ENCODE measurements at places on chromosomes 13 and 19.
A peak's percentile ranks its signal among the peaks of the same experiment; 100 is the strongest.

- DNase-seq, result no peak
Measured at GRCh38 chr13:26300140-26300539, 46.2 kb downstream of the CDK8 start.

- DNase-seq, result no peak
Measured at GRCh38 chr19:7540761-7541474, 5.4 kb downstream of the PNPLA6 start.

- no peak for DNase-seq
Measured at GRCh38 chr19:32362318-32362691, 16.9 kb downstream of the ZNF507 start.

DNA sequence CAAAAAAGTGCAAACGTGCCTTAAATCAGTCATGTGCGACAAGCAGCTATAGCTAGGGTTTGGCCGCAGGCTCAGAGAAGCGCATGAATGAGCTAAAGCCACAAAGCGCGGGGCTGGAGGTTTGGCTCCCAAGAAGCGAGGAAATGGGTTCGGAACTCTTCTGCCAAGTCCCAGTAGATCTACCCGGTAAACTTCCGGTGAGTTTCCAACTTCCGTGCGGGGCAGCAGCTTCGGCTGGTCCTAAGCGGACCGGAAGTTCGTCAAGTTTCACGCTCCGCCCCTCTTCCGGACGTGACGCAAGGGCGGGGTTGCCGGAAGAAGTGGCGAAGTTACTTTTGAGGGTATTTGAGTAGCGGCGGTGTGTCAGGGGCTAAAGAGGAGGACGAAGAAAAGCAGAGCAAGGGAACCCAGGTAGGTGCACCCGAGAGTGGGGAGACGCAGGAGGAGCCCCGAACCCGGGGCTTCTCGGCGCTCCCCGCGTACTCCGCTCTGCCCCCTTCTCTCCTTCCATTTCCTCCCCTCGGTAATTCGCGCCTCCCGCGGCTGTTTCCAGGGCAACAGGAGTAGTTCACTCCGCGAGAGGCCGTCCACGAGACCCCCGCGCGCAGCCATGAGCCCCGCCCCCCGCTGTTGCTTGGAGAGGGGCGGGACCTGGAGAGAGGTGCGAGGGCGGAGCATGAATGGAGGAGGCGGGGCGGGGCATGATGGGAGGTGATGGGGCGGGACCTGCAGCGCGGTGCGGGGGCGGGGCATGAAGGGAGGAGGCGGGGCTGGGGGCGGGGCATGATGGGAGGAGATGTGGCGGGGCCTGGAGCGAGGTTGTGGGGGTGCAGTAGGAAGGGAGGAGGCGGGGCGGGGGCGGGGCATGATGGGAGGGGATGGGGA, at the start of gene NR1H2:
NR1H2 (plus strand) TSS at position 292 of the 885 bp plus-strand sequence. CDS start 1,149 bp downstream, outside the sequence.
- peak; percentile 84 for DNase-seq
